NCI-H1694 (cell line): ENCODE measurements at places on chromosomes 11 and 22.

DNA sequence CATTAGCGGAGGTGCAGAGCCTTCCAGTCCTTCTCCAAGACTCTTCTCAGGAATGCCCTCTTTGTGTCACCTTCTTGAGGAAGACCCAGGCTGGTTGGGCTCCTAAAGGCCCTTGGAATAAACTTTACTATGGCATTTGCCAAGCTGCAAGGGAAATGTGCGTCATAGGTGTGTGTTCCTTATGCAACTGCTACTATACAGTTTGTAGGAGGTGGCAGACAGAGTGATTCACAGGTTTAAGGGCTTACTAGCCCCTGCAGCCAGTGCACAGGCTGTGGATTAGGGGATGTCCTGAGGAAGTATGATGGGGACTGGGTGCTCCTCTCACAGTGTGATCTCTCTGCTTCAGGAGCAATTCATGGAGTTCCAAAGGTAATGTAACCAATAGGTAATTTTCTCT is 74.6 kb downstream of the TENM4 start:
- no peak for DNase-seq

- DNase-seq, result no peak
These were observed 6.1 kb upstream of the CD82 start for GRCh38 chr11:44559207-44559939.

DNA sequence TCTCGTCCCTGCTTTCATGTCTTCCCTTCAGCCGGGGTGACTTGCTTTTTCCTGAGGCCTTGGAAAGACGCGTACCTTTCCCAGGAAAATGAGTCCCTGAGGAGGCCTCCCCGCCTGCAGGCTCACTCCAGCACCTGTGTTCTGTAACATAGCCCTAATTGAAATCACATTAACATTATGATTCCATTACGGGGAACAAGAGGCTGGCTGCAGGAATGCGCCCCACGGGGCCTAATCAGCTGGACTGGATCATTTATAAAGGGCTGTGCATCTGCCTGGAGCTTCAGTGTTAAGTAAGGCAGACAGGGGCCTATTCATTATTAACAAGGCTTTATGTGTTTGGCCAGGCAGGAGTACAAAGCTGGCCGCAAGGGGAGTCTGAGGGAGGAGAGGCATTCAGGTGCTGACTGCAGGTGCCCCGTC is 41.9 kb upstream of the TSPAN18 start:
- no peak for DNase-seq

GRCh38 chr22:38305471-38306448 is 11.5 kb downstream of the CSNK1E start:
- no peak for DNase-seq

DNA sequence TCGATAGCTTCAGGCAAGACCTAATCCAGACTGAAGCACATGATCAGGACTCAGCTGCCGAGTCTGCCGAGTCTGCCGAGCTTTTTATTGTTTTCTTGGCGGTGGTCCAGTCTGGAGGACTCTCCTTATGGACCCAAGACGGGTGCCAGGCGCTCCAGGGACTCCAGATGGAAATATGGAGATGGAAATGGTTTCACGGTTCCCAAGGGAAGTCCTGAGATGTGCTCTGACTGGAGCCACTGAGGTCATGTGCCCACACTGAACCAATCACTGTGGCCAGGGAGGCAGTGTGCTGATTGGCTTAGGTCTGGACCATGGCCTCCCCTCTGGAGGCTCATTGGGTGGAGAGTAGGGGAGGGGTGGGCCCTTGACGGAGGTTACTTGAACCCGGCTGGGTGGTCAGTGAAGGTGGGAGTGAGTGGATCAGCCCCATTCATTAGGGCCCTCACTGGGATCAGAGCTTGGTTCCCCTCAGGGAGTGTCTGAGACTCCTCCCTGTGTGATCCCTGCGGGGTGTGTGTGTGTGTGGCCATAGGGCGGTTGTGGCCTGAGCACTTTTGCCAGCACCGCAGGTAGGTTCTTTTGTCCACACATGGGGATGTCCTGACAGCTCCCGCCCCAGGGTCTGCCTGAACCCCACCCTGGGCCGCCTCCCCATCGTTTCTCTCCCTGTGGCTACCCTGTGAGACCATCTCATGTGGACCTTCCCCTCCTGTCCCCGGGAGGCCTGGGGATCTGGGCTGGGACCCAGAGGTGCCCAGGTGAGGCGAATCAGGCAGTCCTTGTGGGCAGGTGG is 14.0 kb downstream of the RPS6KA4 start:
- DNase-seq, result peak; percentile 98

- no peak for DNase-seq
These were observed 5.2 kb upstream of the SLC43A3 start for GRCh38 chr11:57432149-57432561.

- DNase-seq, result no peak
These were observed 644 bp upstream of the NDUFV1 start for GRCh38 chr11:67606093-67606491.

DNA sequence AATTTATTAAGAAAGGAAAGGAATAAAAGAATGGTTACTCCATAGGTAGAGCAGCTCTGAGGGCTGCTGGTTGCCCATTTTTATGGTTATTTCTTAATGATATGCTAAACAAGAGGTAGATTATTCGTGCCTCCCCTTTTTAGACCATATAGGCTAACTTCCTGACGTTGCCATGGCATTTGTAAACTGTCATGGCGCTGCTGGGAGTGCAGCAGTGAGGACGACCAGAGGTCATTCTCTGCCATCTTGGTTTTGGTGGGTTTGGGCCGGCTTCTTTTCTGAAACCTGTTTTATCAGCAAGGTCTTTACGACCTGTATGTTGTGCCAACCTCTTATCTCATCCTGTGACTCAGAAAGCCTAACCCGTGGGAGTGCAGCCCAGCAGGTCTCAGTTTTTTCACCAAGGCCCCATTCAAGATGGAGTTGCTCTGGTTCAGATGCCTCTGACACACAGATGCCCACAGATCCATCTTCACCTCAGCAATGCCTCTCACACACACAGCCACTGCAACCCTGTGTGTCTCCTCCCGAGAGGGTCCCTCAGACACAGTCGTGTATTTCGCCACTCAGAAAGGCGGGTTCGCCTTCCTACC is 16.4 kb upstream of the JAM3 start:
- no peak for DNase-seq

DNA sequence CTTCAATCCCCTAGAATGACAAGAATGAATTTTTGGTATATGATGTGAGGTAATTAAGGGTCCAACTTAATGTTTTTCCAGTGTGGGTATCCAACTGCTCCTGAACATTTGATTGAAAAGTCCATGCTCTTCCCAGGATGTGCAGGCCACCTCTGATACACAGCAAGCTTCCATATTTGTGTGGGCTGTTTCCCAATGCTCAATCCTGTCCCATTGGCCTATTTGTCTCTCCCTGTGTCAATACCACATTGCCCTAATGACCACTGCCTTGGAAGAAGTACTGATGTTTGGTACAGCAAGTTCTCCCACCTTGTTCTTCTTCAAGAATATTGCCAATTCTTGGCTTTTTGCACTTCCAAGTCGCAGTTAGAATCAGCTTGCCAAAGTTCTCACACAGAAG is 42.9 kb downstream of the KCNQ1OT1 start:
- DNase-seq, result no peak

GRCh38 chr11:104891135-104891534 is 7.1 kb downstream of the CASP12 start:
- no peak for DNase-seq

DNA sequence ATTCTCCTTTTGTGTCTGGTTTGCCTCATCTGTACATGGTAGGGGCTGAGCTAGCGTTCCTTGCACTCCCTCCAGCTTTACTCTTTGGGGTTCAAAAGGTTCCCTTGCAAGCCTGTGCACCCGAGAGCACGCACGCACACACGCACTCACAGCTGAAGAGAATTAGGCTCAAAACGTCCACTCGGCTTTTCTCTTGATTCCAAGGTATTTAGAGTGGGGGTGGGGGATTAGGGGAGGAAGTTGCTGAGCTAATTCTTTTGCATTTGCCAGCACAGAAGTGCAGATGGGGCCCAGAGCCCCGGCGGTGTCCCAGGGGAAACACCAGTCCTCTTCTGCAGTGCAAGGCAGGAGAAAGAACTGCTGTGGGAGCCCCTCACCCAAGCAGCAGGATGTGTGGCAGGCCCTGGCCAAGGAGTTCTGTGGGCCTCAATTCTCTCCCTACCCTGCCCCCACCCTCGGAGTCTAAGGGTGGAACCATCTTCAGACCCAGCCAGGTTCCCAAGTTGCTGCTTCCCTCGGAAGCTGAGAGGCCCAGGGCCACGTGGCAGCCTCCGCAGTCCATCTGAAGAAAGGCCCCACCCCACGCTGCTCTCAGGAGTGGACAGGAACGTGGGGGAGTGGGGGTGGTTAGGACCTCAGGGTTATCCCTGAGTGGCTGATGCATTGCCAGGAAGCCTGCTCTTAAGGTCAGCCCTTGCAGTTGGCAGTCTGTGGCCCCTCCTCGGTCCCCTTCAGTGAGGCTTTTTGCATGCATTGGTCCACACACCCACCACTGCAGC is 3.8 kb upstream of the KCNQ1OT1 start:
- peak; percentile 5 for DNase-seq

DNA sequence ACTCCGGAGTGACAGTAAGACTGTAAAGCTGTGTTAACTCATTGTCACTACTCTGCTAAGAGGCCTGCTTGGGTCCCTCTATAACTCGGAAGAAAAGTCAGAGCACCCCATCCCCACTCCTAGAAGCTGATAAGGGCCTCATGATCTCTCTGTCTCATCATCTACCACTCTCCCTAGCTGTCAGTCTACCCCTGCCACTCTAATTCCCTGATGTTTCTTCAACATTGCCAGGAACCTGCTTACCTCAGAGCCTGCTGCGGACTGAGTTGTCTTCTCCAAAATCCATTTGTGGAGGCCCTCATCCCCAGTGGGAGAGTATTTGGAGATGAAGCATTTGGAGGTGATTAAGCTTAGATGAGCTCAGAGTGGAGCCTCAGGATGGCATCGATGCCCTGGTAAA is 1092.2 kb downstream of the TBC1D22A start:
- DNase-seq, result no peak
